ENCODE measurements at places on chromosomes 12 and 14.

GRCh38 chr12:99985129-99985570 lies 414 bp upstream of the ANKS1B start:
- no peak for DNase-seq

GRCh38 chr12:75578546-75578945 lies 67.1 kb upstream of the KRR1 start:
- DNase-seq = no peak

DNA sequence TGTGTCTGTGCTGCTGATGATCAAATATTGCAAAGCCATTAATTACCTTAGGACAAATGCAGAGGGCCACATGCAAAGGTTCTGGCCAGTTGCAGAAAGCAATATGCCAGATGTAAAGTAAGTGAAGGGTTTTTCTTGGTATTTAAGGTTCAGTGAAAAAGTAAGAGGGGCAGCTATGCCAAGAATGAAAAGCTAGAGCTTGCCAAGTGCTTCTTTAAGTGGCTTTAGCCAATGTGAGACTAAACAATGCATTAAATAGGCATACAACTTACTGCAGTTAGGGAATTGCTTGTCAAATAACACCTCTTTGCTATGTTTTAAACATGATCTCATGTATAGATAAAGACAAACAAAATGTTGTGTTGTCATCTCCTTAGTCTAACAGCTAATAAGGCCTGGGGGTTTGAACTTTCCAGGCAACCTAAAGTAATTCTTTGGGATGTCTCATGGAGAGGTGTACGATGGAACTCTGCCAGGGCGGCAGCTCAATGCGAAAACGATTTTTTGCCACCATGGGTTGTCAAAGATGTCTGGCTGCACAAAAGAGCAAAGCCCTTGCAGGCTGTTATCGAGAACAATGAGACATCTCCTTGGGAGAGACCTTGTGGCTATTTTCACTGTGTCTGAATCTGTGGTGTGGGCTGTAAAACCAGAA lies 12.0 kb downstream of the IGF1 start:
- DNase-seq = no peak

GRCh38 chr12:47419497-47419896 lies 286.3 kb downstream of the RPAP3 start:
- DNase-seq = no peak

- no peak for DNase-seq
Measured at GRCh38 chr12:113984464-113984863, 18.3 kb upstream of the RBM19 start.

GRCh38 chr14:24908592-24909236 lies 141.2 kb downstream of the STXBP6 start:
- DNase-seq = no peak

DNA sequence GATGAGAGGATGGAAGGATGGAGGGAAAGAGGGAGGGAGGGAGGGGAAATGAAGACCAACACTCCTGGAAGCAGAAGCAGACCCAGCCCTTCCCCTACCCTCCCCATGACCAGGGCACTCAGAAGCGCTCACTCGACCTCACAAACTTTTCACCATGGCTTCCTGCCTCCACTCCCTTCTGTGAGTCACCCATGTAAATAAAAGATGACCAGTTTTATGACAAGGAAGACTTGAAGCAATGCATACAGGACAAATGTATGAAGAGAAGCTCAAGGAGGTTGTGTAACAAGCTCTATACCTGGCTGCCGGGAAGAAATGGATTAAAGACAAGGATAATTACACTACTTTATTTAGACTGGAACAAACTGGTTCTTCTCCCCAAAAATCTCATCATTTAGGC lies 63.8 kb downstream of the CDC42BPB start:
- no peak for DNase-seq

DNA sequence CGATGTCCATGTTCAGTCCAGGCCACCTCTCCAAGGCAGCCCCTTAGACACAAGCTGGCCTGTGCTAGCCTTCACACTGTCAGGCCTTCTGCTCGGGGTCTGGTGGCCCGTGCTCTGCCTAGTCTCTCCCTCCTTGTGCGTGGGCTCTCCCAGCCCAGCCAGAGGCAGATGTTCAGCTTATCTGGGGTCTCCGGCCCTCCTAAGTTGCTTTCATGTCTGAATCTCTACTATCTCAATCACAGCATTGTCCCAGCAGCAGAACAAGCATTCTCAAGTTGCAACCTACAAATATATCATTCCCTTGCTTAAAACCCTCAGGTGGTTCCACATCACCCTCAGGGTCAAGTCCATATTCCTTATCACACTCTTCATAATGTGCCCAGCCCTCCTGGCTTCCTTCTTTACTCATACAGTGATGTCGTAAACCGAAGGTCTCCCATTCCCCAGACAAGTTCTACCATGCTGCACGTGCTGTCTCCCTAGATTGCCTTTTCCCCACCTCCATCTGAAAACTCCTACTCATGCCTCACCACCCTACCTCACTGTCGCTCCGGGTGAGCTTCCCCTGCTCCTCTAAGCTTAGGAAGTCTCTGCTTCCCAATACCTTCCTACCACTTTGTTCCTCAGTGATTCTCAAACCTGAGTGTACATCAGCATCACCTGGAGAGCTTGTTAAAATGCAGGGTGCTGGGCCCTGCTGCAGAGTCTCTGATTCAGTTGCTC lies 1.5 kb downstream of the KRT73 start:
- no peak for DNase-seq

DNA sequence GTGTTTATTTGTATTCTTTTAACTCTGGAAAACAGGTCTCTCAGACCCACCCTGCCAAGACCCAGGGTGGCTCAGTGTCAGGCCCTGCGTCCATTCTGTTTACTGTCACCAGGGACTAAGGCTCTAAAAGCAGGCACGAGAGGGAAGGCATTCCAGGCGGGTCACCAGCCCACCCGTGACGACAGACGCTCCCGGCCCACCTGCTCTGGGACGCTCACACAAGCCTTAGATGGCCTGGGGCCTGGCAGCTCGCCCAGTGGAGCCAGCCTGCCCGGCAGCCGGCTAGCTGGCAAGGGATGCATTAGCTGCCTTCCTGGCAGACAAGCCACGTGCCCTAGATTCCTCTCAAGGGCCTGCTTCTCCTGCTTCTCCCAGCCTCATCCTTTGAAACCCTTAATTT lies 9.2 kb upstream of the NUAK1 start:
- DNase-seq = peak; percentile 13

GRCh38 chr12:126582231-126582630 lies 1517.0 kb downstream of the AACS start:
- no peak for DNase-seq

- DNase-seq = no peak
Measured at GRCh38 chr14:73455294-73455693, 3.1 kb downstream of the NUMB start.

DNA sequence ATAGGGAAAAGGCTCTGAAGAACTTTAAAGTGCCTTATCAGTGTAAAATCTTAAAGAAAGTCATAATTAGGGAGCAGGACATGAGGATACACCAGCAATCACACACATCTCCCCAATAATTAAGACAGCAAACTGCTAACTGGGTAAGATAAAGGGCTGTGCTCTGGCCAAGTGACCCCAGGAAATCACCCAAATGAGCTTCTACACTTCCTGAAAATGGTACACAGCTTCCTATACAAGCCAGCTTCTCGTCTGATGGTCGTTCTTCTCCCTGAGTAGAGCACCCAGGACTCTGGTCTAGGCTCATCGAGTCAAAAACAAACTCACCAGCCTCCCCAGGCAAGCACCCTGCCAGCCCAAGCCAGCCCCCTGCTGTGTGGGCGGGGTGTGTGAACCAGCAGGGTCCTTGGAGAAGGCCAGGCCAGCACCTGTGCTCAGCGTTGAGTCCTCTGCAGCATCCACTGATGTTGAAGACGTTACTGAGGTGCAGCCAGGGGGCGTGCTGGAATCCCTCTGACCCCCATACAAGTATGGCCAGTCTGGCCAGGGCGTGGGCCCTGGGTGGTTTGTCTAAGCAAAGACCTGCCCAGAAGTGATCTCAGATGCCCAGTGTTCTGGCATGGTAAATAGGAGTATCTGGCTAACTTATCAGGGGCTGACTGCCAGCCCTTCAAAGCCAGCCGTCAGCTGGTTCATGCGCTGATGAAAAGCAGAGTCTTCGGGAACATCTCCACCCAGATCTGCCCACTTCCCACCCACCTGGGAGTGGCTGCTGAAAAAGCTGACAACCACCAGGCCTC lies 41.4 kb downstream of the ACTN1 start:
- DNase-seq = no peak

DNA sequence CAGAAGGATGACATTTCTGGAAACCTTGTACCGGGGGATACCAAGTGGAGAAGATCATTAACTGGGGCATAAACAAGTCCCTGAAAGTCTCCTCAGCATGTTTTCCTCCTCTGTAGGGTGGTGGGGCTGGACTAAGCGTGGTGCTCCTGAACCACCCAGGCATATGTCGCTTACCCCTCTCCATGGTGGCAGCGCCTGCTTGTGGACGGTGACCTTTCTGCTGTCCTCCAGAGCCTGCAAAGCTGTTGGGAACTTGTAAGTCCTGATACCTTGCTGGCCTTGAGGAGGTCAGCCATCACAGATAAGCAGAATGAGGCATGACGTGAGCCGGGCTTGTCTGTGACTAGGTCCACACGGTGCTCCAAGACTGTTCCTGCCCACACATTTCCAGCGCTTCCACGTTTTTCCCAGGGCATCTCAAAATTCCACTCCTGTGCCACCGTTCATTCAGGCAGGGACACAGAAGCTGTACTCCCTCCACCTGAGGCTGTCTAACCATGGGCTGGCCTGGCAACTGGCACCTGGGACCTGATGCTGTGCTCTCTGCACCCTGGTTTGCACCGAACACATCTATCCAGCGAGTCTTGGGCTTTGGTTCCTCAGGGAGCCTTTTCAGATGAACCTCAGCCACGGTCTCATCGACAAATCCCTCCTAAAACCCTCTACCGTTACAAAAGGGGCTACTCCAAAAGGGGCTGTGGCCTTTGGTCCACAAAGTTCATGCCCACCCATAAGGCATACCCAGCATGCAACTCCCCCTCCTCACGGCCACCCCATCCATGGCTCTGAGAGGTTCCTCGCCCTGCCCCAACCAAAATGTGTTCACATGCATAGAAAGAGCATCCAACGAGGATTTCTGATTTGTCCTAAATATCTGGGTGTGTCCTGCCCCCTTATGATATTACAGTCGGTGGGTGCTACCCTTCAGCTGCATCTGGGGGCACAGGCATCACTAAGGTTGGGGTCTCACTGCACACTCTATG lies 199.6 kb upstream of the DIO3 start:
- DNase-seq = no peak

GRCh38 chr12:124881123-124881522 lies 17.5 kb upstream of the SCARB1 start:
- DNase-seq = no peak

GRCh38 chr12:80364056-80364455 lies 80.0 kb upstream of the PTPRQ start:
- DNase-seq = no peak

GRCh38 chr12:104615048-104615561 lies 158.4 kb downstream of the CHST11 start:
- no peak for DNase-seq

DNA sequence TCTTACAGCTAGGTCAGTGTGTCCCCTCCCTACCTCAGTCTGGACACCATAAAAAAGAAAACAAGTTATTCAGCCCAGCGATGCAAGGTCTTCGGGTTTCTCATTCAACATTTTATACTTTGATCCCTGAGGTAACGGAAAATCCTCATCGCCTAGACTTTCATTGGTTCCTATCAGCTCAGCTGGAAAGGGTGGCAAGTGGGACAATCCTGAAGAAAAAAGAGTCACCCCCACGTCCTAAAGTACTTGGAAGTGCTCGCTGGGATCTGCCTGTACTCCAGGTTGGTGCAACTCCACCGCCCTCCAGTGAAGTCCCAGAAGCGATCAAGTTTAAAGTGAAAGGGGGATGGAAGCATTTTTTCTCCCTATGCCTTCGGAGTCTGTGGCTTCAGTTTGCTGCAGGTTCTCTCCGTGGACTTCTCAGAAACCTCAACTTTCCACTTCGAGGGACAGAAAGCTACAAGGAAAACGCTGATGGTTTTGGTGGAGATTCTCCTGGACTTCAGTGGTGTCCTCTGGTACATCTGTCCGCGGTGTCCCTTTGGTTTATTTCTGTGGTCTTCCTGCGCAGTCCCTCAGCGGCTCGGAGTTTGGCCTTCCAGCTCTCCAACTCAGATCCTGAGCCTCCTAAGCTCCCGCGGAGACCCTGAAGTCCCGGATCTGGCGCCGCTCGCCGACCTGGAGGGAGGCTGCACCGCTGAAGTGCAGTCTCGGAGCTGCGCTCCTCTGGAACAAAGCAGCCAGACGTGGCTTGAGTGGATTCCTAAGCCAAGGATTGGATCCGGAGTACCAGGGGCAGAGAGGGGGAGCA lies 1.8 kb upstream of the LRFN5 start:
- peak; percentile 62 for DNase-seq

DNA sequence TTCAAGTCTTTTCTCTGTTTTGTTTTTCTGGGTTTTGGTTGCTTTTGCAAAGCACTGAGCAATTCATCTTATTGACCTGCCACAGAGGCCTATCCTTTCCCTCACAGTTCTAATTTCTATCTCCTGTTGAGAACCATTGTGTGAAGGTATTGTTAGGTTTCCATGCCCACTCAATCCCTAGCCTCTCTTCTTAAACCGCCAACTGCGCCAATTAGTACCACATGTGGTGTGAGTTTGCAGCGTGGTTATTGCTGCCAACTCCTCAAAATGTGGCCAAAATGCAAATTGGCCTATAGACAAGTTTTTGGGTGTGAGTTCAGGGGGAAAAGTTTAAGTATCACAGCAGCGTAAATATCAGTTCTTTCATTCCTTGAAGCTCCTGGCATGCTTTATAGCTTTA lies 232.6 kb downstream of the FLRT2 start:
- no peak for DNase-seq
